ENCODE measurements at places on chromosomes 2 and 18. TPM values are rescaled to one million over a fixed set of nuclear protein-coding genes. Genes with fewer than 3 reads are reported as not detected.

GRCh38 chr2:224024270-224024669 lies 14.8 kb downstream of the SERPINE2 start:
- DNase-seq, result no peak

DNA sequence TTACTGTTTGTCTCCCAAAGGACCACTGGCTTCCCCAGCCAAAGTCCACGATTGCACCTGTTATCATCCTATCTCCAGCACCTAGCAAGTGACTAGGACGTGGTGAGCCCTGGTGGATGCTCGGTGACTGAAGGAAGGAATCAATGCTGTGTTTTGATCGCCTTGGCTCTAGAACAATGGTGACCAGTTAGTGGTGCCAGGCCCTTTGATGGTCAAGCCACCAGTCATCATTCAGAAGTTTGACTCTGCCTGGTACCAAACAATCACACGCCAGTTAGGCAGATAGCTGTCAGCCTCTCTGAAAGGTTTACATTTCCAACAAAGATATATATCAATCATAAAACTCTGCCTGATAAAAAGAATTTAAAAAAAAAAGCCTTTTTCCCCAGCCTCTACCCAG lies 244.1 kb downstream of the SH3BP4 start:
- no peak for DNase-seq

- no peak for DNase-seq
Measured at GRCh38 chr2:205197468-205198139, 484.7 kb upstream of the NRP2 start.

DNA sequence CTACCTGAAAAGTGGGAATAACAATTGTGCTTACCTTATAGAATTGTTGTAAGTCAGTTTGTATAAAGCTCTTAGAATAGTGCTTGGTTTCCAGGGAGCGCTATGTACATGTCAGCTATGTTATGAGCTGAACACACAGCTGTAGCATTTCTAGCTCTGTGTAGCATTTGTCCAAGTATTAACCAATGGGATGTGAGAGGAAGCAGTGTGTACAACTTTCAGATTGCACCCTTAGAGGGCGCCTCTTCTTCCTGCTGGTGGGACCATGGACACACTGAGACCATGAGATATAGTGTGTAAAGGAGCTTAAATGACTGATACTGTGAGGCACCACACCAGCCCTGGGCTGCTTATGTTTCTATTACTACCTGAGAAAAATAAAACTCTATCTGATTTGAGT lies 380.2 kb downstream of the LNPK start:
- DNase-seq, result no peak

The SP140 gene
- total RNA-seq, result 2.0 TPM

The SIX2 gene
- 0.37 TPM for total RNA-seq
